ENCODE measurements at places on chromosomes 1 and 21.

DNA sequence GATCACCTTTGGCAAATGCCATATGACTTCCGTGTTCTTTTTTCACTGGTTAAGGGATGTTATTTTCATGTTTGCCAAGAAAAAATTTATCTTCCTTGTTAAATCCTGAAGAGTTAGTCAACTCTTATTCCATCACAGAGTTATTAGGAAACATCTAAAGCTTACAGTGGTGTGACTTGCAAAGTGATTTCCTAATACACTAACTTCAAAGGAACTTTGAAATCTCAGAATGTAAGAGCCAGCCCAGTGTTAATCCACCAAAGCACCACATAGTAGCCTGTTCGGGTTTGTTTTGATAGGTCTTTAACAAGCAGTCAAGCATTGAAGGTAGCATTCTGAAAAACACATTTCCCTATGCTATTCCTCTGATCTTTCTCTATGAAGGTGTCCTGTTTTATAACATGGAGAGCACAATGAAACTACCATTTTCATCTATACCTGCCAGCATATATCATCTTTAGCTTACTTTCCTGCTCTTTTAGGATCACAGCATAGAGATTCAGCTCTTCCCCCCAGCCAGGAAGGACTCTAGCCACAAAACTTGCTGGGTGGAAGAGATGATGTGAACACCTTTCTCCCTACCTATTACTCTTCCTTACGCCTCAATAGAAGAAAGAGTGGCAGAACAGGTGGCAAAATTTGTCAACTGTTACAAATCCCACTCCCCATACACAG, 82.4 kb upstream of the MAGI3 start:
- DNase-seq, result no peak

DNA sequence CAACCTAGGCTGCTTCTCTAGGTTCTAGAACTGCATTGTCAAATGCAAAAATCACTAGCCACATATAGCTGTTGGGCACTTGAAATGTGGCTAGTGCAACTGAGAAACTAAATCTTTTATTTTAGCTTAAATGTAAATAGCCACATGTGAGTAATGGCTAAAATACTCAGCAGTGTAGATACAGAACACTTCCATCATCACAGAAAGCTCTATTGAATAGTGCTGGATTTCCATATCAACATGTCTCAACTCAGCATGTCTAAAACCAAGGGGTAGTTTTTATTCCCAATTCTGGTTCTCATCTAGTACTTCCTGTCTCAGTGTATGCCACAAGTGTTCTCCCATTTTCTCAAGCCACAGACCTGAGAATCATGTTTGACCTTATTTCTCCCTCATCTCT, 7.5 kb upstream of the TP53BP2 start:
- no peak for DNase-seq

DNA sequence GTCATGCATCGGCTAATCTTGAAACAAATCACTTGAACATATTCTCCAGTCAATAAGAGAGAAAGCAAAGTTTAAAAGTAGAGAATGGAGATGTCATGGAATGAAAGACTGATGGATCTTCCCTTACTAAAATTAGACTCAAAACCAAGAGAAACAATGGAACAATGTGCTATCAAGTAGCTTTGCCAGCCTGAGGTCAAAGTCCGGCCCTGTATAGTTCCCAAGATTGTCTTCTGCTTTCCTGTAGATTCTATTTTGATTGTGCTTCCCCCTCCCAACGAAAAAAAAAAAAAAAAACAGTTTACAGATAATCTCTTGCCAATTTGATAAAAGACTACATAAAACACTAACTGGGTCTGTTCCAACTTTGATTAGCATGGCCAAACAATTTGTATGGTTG, 40.8 kb upstream of the KIRREL1 start:
- DNase-seq, result no peak

DNA sequence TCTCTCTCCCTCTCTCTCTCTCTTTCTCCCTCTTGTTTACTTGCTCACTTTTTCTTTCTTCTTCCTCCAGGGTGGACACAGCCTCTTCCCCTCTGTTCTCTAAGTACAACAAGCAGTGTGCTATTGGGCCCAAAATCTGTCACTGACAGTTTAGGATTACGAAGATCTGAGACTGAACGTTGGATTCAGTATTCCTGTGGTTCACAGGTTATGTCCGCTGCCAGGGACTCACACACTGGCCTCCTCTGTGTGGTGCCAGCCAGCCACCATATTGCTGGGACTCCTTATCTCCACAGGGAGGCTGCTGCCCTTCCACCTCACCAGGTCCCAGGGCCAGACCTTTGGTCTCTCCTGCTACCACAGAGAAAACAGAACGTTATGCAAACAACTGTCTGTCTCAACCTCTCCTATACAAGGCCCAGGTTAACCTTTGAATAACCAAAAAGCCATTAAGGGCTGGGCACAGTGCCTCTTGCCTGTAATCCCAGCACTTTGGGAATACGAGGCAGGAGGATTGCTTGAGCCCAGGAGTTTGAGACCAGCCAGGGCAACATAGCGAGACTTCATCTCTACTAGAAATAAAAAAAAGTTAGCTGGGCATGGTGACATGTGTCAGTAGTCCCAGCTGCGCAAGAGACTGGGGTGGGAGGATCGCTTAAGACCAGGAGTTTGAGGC, 171.9 kb upstream of the RAB4A start:
- no peak for DNase-seq

- DNase-seq, result no peak
Observed at GRCh38 chr1:204080163-204080903, 7.4 kb downstream of the SOX13 start.

- no peak for DNase-seq
Observed at GRCh38 chr1:25068316-25068715, 138.2 kb upstream of the RUNX3 start.

GRCh38 chr1:230781594-230781993, 34.4 kb downstream of the CAPN9 start:
- DNase-seq, result no peak

DNA sequence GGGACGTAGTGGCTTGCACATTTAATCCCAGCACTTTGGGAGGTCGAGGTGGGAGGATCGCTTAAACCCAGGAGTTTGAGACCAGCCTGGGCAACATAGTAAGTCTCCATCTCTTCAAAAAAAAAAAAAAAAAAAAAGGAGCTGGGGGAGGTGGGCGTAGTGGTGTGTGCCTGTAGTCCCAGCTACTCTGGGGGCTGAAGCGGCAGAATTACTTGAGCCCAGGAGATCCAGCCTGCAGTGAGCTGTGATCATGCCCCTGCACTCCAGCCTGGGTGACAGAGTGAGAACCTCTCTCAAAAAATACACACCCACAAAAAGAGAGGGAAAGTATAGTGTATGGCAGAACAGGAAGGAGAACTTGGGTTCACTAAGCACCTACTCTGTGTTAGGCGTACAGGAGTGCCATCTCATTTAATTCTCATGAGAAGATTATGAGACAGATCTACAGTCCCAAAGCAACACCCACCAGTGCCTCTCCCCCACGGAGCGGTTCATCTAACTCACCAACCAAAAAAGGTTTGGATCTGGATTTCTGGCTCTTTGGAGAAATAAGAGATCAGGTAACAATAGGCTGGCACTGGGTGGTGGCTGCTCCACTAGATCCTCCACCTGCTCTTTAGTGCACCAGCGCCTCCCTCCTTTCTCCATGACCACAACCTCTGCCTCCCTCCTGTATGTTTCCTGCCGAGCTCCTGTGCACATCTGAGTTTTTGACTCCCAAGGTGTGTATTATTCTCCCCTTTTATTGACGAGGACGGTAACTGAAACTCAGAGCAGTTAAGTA, 1.4 kb upstream of the TRAF5 start:
- no peak for DNase-seq

DNA sequence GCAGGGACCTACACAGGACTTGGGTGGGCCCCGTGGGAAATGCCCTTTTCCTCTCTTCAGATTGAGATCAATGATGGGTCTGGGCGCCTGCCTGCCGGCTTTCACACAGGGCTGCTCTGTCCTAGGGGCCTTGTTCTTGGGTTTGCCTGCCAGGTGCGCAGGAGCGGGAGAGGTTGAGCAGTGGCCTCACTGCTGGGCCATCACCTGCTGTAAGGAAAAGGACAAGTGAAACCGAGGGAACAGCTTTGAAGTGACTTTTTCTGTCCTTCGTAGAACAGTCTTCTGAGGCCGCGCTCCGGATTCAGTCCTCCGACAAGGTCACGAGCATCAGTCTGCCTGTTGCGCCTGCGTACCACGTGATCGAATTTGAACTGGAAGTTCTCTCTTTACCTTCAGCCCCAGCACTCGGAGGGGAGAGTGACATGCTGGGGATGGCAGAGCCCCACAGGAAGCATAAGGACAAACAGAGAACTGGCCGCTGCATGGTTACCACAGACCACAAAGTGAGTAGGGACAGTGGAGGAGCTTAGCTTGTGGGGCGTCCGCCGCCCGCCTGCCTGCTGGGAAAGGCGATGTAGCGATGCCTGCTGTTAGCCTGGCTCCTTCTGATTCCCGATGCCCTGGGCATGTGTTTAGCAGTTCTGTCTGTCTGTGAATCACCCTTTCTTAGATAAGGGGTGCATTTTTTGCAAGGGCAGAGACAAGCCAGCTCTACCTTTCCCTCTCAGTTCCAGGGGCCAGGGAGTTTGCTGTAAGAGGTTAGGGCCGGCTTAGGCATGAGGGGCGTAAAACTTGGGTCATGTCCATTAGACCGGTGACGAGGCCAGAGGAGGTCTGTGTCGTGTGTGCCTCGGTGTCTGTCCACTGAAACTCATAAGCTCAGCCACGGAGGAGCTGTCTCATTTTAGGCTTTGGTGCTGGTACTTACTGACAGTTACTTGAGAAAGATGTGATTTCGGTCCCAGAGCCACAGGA, 19.5 kb upstream of the PWP2 start:
- no peak for DNase-seq

All from stimulated activated naive CD8-positive, alpha-beta T cell treated with anti-CD3 and anti-CD28 coated beads, Interleukin-15, Interleukin-2, amounts not matched to agents 100 U/mL and 50 U/mL, for 24 hours (primary cell).